ENCODE measurements at places on chromosomes 4 and X. TPM values are rescaled to one million over a fixed set of nuclear protein-coding genes. Genes with fewer than 3 reads are reported as not detected.

- DNase-seq: no peak
Measured at GRCh38 chr4:6095023-6095752, 77.0 kb upstream of the C4orf50 start.

DNA sequence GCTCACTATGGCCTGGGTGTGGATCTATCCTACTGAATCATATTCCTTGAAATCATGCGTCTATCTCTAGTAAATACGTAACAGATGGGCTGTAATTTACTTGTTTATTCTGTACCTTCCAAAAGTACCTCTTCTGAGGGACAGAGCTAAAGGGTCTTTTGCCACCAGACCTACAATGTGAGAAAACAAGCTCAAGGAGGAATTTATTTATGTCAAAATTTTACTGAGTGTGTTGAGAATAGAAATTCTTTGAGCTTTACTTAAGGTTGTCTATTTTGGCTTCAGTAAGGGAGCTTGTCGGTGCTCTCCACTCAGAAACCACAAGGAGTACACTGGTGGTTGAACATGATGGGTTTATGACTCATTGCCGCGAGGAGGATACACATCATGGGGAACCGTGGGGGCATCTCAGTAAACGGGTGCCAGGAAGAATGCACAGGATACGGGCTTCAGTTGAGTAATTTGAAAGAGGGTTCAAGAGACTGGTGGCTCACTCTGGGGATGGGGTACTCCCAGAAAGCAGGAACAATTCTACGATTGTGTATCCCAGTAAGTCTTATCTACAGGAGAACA lies 3.0 kb downstream of the ANK2 start:
- DNase-seq: no peak

- no peak for DNase-seq
Measured at GRCh38 chr4:147779451-147779850, 47.6 kb downstream of the ARHGAP10 start.

- no peak for DNase-seq
Measured at GRCh38 chr4:175953960-175954521, 111.6 kb upstream of the WDR17 start.

DNA sequence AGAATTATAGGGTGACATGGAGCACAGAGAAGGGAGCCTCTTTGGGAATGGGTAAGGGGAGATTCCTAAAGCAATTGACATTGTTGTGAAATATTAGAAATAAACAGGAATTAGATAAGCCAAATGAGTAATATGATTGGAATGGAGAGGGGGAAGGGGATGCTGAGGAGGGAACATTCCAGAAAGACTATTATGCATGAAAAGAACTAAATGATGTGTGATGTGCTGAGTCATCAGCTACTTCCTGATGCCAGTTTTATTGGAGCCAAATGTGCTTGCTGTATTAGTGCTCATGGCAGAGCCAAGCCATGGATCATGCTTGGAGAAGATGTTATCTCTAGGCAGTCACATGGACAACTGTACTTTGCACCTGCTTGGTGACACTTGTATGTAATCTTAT lies 189.0 kb upstream of the HCCS start:
- no peak for DNase-seq

The RNF128 gene
- 0.13 TPM for total RNA-seq

The ALAS2 gene
- total RNA-seq: 0.51 TPM

The FGF13 gene
- 0.43 TPM for total RNA-seq

Data from Right ventricle myocardium superior (tissue), 1 donor.